ENCODE measurements at places on chromosomes 5 and 9.
A peak's percentile ranks its signal among the peaks of the same experiment; 100 is the strongest.

GRCh38 chr5:90560771-90561170 lies 2.2 kb downstream of the ADGRV1 start:
- DNase-seq = no peak

DNA sequence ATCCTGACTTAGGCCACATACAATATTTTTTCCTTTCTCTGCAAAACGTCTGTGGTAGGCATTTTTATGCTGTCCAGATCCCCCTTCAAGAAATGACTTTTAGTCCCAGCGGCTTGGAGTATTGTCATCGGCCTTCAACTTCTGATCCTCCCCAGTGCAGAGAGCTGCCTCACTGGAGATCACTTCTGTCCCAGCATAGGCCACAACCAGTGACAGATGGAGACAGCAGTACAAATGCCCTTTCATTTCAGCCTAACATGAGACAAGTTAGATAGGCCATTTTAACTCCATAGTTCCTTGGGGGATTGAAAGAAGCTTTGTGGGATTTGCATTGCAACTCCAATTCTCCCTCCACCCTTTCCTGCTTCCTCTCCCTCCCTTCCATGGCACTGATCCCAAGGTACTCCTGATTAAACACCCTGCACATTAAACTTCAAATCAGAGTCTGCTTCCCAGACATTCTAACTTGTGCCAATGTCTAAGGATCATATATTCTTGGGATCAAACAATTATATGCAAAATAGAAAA lies 3.2 kb upstream of the MAMDC2 start:
- no peak for DNase-seq

DNA sequence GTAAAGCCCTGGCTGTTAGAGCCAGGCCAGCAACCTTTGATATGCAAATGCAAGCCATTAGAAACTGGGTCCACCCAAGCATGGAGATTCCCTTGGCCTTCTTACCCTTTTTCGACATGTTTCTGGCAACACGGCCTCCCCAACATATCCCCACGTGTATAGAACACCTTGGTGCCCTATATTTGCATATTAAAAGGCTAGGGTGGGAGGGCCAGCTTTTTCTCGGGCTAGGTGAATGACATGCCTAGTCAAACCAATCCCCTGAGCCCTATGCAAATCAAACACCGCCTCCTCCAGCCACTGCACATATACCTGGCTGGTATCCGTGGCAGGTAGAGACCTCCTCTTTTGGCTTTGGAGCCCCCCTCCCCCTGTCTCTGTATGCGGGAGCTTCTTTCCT lies 55.6 kb upstream of the ZFR start:
- peak; percentile 13 for DNase-seq

DNA sequence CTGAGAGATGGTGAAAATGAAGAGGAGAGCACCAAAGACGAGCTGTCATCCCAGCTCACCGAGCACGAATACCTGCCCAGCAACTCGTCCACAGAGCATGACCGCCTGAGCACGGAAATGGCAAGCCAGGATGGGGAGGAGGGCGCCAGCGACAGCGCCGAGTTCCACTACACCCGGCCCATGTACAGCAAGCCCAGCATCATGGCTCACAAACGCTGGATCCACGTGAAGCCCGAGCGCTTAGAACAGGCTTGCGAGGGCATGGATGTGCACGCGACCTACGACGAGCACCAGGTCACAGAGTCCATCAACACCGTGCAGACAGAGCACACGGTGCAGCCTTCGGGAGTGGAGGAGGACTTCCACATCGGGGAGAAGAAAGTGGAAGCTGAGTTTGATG lies 27.4 kb upstream of the ZBTB34 start:
- no peak for DNase-seq

GRCh38 chr5:35442885-35443639 lies 174.6 kb upstream of the SPEF2 start:
- DNase-seq = no peak

- no peak for DNase-seq
These were observed 77.9 kb downstream of the DMRT2 start for GRCh38 chr9:1128046-1128445.

DNA sequence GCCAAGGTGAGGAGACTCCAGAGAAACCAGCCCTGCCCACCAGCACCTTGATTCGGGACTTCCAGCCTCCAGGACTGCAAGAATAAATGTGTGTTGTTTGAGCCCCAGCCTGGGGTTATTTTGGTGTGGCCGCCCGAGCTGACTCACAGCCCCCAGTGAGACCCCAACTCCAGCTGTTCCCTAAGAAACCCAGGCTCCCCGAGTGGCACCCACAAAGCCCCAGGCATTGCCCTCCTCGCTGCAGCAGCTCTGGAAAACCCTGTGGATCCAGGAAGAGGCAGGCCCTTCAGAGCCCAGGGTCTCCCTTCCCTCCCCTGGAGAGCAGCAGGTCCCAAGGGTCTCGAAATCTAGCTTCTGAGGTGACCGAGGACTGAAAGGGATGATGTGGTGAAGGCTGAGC lies 69.2 kb upstream of the PPP1R26 start:
- no peak for DNase-seq
